ENCODE measurements at places on chromosomes 2 and 18.
A peak's percentile ranks its signal among the peaks of the same experiment; 100 is the strongest.

DNA sequence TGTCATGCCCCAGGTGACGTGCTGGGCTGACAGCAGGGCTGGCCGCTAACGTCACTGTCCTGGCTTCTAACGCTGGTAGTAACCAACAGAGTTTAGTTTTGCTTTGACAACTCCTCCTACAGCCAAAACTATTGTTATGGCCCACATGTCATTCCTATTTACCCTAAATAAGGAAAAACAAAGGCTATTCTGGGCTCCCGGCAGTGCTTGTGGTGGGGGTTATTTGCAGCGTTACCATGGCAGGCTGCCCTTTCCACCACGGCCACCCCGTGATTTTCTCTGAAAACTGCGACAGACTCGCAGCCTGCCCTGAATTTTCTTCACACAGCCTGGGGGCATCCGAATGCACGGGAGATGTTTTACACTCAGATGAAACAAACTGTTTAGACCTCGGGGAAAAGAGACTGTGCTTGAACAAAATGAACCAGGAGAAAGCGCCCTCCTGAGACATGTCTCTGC lies 115.2 kb downstream of the FAM210A start:
- no peak for DNase-seq

- DNase-seq, result no peak
These were observed 52.2 kb downstream of the TMX3 start for GRCh38 chr18:68662754-68663153.

- no peak for DNase-seq
These were observed 16.8 kb upstream of the TMEM131 start for GRCh38 chr2:98012561-98012991.

- DNase-seq, result no peak
These were observed 10.0 kb downstream of the SPEG start for GRCh38 chr2:219444566-219445091.

- DNase-seq, result no peak
These were observed 152.7 kb downstream of the ADCYAP1 start for GRCh38 chr18:1057367-1057766.

GRCh38 chr2:11581124-11581796 lies 47.4 kb downstream of the GREB1 start:
- DNase-seq, result no peak

DNA sequence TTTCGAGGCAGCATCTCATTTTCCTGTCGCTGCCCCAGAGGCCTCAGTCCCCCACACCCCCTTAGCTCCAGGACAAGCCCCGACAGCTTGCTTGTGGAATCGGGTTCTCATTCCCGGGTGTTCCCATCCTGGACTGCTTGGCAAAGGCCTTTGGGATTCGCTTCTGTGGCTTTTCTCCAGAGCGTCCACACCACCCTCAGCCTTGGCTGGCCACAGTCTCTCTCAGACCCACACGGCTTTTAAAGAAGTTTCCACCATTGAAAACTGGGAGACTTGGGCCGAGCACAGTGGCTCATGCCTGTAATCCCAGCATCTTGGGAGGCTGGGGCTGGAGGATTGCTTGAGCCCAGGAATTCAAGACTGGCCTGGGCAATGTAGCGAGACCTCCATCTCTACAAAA lies 2.7 kb downstream of the ESPNL start:
- DNase-seq, result no peak

GRCh38 chr18:62526098-62527025 lies 3.5 kb downstream of the ZCCHC2 start:
- DNase-seq, result peak; percentile 41

DNA sequence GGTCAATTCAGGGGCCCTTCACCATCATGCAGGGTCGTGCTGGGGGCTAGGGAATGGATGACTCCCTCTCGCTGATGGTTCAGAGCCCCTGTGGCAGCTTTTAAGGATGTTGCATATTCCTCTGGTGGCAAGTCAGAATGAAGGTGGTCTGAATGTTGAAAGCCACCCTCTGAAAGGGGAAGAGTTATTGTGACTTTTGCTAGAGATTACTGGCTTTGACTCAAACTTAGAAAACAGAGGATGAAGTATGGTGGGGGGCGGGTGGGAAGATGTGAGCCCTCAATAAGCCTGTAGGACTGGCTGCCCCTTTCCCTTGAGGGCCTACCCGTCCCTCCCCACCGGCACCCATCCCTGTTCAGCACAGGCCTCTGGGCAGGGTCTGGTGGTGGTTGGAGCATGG lies 23.2 kb downstream of the MC2R start:
- no peak for DNase-seq

- DNase-seq, result no peak
These were observed 88.7 kb downstream of the HDAC4 start for GRCh38 chr2:239312081-239312511.

- peak; percentile 19 for DNase-seq
These were observed 80.0 kb upstream of the TMEM200C start for GRCh38 chr18:5975111-5976002.

GRCh38 chr2:66560683-66561082 lies 125.8 kb downstream of the MEIS1 start:
- no peak for DNase-seq

DNA sequence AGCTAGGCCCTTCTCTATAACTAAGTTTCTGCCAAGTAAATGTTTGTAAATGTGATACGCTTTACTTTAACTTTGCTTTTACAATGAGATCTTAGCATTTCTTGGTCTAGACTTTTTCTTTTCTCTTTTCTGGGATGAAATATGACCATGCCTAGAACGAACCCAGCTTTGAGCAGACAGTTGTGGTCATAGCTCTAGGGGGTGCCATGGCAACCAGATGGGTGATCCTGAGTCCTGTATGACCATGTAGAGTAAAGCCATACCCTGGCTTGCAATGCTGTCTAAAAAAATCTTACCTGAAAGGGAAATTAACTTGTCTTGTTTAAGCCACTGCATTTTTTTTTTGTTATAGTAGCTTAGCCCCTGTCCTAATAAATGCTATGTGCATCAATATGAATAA lies 956.3 kb downstream of the SLC4A3 start:
- DNase-seq, result no peak

DNA sequence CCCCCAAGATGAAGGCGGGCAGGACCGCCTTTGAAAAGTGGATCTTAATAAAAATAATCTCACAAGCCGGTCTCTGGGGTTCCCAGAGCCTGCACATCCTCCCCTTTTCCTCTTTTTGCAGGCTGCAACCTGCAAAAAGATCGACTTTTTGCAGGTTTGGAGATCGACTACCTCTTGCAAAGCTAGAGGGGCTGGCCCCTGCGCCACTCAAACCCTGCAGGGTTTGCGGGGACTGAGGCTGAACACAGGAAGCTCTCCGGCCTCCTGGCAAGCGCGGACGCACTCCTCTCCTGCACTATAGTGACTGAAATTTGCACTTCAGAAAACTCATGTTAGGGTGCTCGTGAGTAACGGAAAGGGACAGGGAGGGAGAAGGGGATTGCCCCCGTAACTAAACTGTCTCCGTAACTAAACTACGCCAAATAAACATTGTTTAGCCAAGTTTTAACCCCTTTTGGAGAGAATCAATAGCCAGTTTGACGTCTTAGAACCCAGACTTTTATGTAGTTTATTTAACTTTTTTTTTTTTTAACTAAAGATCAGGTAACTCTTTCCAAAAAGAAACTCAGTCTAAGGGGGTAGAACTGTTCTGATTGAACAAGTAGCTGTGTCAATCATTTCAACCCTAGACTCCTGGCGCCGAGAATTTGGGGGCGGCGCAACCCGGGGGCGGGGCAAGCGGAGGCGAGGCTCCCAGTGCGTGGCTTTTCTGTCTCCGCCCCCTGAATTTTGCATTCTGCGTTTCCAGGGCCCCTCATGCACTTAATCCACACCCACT lies 2.5 kb downstream of the IGFBP5 start:
- peak; percentile 38 for DNase-seq

DNA sequence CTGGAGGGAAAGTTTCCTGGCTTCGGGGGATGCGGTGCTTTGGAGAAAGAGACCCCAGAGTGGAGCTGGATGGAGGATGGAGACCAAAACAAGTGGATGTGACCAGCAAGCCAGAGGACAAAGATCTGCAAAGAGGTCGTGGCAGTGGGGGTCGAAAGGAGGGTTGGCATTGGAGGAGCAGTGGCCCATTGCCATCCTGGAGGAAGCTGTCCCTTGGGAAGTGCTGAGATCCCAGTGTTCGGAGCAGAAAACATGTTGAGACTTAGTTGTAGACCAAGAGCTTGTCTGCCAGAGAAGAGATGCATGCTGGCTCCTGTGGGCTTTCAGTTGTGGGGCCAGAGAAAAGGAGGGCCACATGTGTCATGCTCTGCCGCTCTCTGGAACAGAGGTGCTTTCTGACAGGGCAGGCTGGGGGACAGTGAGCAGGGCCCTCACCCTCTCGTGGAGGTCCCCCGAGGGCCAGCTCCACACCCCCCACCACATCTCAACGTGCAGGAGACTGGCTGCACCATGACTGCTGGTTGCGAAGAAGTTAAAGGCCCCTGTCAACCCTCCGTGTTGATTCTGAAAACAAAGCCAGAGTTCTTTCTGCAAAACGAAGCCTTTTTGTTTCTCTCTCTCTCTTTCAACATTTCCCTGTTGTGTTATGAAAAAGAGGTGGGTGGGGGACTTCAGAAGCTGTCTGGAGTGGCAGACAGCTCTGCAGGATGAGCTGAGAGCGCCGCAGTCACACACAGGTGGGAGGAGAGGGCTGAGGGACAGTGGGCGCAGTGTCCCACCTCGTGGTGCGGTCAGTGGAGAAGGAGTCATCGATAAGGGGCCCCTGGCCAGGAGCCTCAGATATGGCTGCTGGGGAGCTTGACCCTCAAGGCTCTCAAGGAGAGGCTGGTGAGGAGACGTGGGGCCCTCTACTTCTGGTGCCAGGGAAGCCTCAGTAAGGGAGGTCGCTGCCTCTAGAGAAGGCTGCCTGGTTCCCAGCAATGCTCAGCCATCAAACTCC lies 77.6 kb upstream of the BCL2L11 start:
- no peak for DNase-seq

DNA sequence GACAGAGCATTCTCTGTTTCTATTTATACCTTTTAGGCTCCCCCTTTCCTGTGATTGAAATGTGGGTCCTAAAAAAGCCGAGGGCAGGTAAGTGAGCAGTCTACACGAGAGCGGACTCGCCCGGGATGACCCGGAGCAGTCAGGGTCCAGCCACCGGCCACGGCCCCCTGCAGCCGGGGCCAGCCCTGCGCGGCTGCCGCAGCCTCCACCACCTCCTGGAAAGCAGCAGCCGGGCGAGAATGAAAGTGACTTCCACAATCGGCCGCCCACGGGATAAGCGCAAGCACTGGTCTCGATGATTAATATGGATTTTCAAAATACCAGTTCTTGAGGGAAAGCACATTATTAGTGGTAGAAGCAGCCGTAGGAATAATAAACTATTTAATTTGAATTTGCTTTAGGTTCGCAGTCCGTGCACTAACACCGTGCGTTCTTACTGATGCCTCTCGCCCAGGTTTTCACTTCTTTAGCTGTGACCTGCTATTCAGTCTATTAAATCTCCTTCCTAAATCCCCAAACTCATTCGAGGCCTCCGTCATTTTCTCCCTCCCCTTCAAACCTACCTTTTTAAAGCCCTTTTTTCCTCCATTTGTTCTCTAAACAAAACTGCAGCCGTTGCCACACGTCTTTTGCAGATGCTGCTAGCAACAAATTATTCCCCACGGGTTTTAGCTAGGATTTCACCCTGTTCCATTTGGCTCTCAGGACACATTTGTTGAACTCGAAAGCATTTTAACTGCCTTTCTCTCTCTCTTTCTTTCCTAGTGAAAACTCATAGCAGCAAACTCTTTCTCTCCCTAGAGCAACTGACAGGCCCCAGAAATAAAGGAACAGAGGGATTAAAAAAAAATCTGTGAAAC lies 1015.1 kb upstream of the PIK3C3 start:
- DNase-seq, result no peak

- no peak for DNase-seq
These were observed 590.2 kb downstream of the EPHA4 start for GRCh38 chr2:220981926-220982325.

- DNase-seq, result no peak
These were observed 3.9 kb downstream of the MAPRE3 start for GRCh38 chr2:26974352-26974751.

GRCh38 chr18:50590593-50590992 lies 30.7 kb downstream of the MAPK4 start:
- no peak for DNase-seq

- DNase-seq, result no peak
These were observed 94.6 kb downstream of the GLI2 start for GRCh38 chr2:120830096-120830830.

GRCh38 chr2:43194121-43194869 lies 32.1 kb downstream of the ZFP36L2 start:
- DNase-seq, result no peak

DNA sequence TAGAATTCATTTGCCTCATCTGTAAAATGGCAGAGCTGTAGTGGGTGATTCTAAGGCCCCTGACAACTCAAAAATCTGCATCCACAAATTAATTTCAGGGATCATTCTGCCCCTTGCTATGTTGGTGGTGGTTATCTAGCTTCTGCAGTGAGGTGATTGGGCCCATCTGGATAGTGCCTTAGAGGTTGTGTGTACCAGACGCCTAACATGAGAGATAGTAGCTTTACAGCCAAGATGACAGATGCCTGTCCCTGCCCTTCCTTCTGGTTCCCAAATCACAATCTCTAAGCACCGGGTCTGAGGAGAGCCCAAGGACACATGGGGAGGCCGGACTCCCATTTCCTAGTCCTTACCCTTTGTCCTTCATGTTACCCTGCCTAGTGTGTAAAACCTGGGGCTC lies 51.1 kb upstream of the TNP1 start:
- DNase-seq, result no peak

DNA sequence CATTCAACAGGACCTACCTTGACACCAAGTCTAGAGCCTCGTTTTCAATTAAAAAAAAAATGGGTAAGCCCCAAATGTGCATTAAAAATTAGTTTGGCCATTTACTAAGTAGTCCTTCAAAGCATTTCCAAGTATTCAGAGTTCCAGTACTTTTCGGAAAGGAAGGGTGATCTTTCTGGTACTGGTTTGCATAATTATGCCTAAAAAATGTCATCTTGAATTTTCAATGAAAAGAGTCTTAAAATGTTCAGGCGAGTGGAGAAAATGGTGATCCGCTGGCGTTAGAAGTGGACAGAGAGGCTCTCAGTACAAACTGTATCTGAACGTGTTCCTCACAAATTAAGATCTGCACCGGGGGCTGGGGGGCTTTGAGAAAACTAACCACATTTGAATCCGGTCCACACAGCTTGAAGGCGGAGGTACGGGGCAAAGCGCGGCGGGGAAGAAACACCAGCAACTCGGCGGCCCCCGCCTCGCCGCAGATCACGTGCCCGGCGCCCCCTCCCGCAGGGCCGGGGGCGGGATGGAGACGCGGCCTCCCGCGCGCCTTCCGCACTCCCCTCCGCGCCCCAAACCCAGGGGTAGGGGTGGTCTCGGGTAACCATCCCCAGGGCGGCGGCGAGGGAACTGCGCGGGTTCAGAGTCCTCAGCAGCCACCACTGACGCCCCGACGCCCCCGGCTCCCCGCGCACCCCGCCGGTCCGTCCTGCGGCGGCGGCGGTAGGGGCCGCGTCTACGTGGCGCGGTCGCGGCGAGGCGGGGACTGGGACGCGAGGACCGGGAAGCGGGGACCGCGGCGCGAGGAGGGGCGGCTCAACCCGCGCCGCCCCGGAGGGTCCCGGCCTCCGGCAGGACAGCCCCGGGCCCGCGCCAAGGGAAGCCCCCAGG lies 564 bp downstream of the LPIN2 start:
- no peak for DNase-seq

All from amniotic stem cell (primary cell).